ENCODE measurements at places on chromosomes 12 and 14. TPM values are rescaled to one million over a fixed set of nuclear protein-coding genes. Genes with fewer than 3 reads are reported as not detected.

DNA sequence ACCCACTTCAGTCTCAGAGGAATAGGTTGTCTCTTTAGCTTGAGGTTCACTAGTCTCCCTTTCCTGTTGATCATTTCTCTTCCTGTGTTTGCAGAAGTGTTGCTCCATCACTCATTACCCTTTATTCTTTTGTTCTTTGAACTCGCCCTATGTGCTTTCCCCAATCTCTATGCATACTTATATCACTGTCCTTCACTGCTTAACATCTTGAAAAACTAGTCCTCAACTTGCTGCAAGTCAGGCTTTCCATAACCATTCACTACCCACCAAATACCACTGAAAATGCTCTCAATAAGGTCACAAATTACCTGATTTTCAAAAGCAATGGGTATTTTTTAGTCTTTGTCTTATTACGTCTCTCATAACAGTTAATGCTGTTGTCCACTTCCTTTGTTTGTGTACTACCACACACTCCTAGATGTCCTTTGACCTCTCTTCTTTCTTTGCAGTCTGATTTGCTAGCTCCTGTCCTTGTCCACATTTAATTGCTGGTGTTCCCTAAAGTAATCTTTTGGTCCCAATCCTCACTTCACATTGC, 80.8 kb downstream of the RIC8B start:
- DNase-seq, result no peak

GRCh38 chr12:115988625-115989563, 288.6 kb downstream of the MED13L start:
- DNase-seq, result no peak

- no peak for DNase-seq
Observed at GRCh38 chr14:99626041-99626648, 18.8 kb upstream of the HHIPL1 start.

DNA sequence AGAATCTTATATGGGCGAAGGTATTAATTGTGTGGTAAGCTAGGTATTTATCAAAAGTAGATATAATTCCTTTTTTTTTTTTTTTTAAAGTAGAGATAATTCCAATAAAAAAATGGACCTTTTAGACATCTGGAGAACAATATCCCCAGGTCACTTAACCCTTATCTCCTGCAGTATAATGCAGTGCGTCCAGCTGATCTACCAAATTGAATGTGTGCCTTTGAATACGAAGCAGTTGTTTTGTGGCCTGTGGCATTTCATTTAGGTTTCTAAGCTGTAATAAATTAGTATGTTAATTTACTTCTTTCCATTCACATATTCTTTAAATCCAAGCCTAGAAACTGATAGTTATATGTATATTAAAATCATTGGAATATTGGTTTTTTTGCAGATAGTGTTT, 3.1 kb downstream of the FUT8 start:
- DNase-seq, result no peak

DNA sequence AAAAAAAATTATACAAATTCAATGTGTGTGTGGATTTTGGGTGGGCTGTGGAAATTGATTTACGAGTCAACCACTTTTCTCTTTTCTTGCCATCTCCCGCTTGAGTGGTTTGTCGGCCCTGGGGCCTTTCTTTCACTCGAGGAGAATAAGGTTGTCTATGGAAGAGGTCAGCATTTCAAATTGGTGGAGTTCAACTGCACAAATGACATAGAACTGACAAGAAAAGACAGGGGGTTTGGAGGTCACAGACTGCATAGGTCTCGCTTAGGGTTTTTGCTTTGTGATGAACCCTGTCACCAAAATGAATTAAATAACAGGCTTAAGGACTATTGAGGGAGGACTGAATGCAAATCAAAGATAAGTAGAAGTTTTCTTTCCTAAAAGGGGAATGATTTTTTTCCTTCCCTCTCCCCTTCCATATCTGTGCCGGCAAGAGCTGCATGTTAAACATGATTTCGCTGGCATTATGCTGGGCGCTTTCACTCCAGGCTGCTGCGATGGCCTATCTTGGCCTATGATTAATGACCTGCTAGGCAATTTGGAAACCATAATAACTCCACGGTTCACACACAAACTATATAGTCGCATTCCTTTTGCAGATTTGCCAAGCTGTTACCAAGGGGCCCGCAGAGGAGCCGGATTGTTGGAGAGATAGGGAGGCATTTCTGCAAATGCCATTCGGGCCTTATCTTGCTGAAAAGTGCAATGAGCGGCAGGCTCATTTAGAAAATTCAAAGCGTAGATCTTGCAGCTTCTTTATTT, 20.7 kb downstream of the ASCL1 start:
- DNase-seq, result no peak

DNA sequence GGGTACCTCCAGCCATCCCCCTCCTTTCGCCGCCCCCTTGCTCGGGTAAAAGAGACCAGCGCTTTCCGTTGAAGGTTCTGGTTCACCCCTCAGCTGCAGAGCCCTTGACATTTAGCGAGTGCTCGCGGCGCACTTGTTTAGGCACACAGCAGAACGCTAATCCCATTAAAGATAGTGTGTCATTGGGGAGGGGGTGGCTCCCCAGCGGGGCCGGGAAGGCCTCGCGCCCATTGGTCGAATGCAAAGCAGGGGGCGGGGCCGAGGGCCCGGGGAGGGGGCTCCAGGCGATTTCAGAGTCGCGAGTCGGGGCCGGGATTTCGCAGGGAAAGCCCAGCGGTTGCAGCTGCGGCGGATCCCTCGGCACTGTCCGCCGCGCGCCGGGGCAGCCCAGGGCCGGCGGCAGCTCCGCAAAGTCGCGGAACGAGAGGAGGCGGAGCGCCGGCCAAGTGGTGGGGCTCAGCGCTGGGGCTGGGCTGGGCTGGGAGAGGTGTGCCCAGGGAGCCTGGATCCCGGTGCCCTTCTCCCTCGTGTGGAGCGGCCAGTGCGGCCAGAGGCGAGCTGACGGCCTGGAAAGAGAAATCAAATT, 122.9 kb downstream of the TSPAN9 start:
- peak; percentile 66 for DNase-seq

- no peak for DNase-seq
Observed at GRCh38 chr14:99660794-99661193, 15.9 kb downstream of the HHIPL1 start.

- peak; percentile 75 for DNase-seq
Observed at GRCh38 chr12:124413401-124413800, 118.5 kb downstream of the RFLNA start.

DNA sequence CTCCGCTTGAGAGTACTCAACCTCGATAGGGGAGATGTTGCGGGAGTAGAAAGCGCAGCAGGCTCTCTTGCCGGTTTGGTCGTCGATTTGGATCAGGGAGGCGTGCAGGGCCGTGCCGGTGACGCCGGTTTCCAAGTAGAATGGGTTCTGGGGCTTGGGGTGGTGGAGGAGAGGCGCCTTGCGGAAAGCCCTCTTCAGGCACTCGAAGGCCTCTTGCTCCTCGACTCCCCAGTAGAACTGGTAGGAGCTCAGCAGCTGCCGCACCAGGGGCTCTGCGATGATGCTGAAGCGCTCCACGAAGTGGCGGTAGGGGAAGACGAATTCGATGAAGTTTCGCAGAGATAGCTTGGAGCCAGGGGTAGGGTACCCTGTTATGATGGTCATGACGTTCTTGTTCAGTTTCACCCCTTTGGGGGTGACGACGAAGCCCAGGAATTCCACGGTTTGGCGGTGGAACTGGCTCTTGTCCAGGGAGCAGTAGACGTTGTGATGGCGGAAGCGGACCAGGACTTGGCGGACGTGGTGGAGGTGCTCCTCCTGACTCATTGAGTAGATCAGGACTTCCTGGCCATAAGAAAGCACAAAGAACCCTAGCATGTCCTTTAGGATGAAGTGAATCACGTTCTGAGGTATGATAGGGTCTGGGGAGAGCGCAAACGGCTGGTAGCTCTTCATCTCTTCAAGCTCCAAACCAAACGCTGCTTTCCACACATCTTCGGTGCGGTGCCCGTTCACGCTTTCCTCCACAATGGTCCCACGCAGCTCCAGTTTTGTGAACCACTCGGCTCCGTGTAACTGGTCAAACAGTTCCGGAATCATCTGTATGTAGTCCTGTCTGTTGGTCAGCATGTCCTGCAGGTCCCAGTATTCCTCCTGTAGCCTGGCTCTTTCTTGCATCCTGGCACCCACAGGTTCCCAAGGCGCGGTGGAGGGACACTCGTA, 21.2 kb downstream of the RTL1 start:
- DNase-seq, result peak; percentile 10

GRCh38 chr12:29698756-29699155, 85.0 kb downstream of the TMTC1 start:
- DNase-seq, result no peak

DNA sequence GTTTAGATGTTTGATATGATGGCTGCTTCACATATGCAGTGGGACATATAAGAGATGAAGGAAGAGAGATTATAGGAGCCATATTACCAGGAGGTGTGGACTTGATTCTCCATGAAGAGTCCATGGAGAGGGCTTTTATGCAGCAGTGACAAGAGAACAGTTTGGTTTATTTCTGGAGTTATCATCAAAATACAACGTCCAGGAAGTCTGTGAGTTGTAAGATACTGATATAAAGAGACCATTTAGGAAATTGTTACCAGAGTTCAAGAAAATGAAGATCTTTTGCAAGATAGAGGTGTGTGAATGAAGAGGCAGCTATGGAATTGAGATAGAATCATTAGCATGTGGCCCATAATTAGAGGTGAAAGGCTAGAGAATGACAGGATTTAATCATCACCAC, 431.7 kb downstream of the NPAS3 start:
- DNase-seq, result no peak

GRCh38 chr14:88618476-88618875, 55.6 kb downstream of the ZC3H14 start:
- no peak for DNase-seq

The GALNT8 gene
- 4.3 TPM for total RNA-seq

The HOXC12 gene
- total RNA-seq, result not detected

Data from left cardiac atrium (tissue), 4 donors.